Stimulated activated naive CD4-positive, alpha-beta T cell treated with Interleukin-2 at 50 U/mL for 16 hours (primary cell): ENCODE measurements at places on chromosomes 1 and 21.

DNA sequence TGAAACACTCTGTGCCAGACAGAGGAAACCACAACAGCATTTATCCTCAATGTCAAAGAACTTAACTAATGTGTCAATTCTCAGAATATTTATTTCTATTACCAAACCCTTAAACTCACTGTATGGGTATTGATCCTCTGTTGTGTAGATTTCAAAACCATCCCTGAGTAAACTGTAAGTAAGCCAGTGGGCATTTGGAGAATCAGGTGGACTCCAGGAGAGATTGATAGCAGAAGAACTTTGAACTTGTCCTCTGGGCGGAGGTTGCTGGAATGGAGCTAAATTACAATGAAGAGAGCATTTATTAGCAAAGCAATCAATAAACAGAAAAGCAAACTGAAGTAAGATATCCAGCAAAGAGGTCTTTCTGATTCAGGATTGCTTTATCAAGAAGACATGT is 216.1 kb downstream of the USH2A start:
- no peak for DNase-seq

- DNase-seq: peak; percentile 19
Observed at GRCh38 chr1:228646717-228647522, 88.4 kb upstream of the RHOU start.

DNA sequence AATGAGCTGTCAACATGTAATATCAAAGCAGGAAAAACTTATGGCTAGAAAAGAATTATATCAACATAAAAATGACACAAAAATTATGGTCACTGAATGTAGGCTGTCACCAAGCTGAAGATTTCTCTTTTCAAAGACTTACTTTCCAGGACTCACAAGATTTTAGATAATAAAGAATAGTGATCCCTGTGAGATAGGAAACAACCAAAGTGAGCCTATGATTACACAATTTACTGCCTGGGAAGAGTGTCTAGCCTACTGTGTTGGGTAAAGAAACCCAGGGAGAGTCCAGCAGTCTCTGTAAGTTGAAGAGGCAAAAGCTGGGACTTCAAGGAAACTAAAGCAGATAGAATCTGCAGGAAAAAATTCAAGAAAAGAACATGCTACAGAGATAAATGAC is 20.2 kb upstream of the RGS1 start:
- no peak for DNase-seq

DNA sequence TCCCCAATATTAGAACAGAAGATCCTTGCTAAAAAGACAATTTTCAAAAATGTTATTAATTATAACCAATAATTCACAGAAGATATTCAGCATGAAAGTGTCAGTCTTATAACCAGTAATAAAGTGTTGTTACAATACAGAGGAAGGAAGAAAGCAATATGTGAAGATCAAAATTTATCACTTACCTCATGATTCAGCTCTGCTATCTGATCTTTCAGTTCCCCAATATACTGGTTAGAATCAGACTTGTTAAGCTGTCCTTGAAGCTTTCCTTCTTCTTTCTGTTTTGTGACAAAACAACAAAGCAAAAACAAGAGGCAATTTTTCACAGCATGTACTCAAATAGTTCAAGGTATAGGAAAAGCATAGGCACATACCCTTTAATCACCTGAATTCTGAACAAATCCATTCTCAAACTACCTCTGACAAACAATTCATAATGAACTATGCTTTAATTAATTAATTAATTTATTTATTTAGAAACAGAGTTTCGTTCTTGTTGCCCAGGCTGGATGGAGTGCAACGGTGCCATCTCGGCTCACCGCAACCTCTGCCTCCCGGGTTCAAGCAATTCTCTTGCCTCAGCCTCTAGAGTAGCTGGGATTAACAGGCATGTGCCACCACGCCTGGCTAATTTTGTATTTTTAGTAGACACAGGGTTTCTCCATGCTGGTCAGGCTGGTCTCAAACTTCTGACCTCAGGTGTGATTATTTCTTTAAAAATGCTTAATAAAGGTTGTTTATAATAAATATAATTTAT is 76.9 kb upstream of the GFI1 start:
- DNase-seq: no peak

GRCh38 chr1:43492826-43493225 is 37.9 kb upstream of the PTPRF start:
- no peak for DNase-seq

DNA sequence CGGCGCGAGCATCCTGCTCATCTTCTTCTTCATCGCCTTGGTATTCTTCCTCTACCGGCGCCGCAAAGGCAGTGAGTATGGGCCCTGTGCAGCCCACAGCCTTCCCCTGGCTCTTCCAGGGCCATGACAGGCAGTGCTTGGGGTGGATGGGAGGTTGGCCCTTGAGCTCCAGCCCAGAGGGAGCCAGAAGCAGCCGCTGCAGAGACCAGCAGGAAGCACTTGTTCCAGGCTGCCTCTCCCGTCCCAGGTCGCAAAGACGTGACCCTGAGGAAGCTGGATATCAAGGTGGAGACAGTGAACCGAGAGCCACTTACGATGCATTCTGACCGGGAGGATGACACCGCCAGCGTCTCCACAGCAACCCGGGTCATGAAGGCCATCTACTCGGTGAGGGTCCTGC is 87.3 kb upstream of the CD1D start:
- no peak for DNase-seq

DNA sequence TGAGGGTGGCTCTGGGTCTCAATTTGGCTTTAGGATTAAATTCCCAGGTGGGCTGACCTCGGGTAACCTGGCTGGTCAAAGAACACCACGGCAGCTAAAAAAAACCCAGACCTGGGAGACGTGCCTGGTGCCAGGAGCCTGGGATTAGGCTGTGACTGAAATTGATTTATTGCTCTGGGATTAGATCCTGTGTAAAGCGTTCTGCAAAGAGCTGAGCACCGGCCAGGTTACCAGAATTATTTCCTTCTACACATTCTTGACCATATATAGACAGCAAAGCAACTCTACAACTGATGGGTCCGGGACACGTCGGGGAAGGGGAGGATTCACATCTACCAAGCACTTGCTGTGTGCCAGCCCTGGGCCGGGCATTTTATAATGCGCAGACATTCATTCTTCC is 45.2 kb downstream of the TMCO4 start:
- DNase-seq: no peak

DNA sequence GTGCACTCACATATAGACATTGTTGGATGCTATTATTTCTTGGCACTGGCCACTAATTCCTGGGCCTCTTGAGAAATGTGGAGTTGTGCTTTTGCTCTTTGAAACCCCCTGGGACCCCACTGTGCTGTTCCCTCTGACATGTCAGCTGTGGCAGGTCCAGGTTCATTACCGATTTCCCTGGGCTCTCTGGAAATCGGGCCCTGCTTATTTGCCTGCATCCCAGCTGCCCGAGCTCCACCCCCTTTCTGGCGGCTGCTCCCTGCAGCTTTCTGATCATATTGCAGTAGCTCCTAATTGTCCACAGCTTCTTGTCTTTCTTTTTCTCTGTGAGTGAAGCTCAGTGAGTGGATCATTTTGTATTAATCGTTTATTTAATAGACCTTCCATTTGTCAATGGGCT is 183.7 kb upstream of the FAM78B start:
- no peak for DNase-seq

- DNase-seq: no peak
Observed at GRCh38 chr21:15966231-15966630, 236.4 kb downstream of the USP25 start.

- DNase-seq: no peak
Observed at GRCh38 chr1:150807249-150808023, 624 bp downstream of the CTSK start.

DNA sequence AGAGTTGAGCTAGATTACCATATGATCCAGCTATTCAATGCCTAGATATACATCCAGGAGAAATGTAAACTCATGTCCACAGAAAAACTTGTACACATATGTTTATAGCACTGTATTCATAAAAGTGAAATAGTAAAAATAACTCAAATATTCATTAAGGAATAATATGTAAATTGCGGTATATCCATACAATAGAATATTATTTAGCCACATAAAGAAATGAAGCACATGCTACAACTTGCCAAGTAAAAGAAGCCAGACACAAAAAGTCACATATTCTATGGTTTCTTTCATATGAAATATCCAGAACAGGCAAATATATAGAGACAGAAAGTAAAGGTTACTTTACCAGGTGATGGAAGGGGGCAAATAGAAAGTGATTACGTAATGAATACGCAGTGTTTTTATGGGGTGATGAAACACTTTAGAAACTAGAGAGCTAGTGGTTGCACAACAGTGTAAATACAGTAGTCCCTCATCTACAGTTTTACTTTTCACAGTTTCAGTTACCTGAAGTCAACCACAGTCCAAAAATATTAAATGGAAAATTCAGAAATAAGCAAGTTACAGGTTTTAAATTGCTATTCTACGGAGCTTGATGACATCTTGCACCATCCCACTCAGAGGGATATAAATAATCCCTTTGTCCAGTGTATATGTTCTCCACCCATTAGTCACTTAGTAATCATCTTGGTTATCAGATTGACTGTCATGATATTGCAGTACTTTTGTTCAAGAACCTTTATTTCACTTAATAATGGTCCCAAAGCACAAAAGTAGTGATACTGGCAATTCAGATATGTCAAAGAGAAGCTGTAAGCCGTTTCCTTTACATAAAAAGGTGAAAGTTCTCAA is 62.3 kb downstream of the ZNF644 start:
- no peak for DNase-seq

- DNase-seq: no peak
Observed at GRCh38 chr1:225846331-225847310, 35.6 kb downstream of the TMEM63A start.

GRCh38 chr21:21163904-21164303 is 165.7 kb downstream of the NCAM2 start:
- DNase-seq: peak; percentile 4

DNA sequence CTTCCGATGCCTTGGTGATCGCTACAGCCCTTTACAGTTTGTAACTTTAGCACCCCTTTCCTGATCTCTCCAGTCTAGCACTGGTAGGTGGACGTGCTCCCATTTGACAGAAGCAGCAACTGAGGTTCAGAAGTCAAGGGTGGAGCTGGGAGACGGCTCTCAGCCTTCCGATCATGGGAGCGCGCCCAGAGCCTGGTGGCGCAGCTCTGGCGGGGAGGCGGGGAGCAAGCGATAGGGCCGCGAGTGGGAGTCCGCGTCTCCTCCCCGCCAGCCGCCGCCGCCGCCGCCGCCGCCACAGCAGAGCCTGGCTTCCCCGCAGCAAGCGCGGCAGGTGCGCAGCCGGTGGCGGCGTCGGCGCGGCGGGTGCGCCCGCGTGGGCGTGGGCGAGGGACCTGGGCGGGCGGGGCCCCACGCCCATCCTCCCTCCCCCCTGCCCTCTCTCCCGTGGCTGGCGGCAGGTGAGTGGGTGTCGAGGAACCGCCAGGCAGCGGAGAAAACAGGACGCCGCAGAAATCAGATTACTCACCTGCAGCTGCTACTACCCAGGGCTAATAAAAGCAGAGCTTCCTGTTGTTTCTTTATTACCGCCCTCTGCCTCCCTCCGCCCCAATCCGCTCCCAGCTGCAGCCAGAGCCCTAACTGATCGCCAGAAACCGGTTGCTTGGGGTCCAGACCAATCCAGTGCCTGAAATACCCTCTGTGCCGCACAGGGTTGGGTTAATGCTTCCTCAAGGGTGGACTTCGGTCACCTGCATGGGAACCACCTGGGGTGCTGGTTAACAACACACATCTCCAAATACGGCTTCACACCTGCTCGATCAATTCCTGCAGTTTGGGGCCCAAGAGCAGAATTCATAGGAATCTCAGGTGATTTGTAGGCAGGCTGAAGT is 60.2 kb upstream of the ID3 start:
- peak; percentile 83 for DNase-seq

DNA sequence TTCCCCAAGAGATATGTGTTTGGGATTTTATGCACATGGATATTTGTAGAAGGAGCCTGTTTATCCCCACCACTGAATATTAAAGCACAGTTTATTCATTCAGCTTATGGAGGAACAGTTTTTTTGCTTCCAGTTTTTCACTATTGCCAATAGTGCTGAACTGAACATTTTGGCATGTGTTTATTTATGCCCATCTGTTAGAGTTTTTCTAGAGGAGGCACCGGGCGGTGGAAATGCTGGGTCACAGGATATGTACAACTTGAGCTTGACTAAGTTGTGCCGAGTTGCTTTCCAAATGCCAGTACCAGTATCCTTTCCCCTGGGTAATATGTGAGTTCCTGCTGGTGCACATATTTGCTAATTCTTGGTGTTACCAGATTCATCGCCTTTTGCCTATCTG is 111.3 kb downstream of the GREM2 start:
- DNase-seq: no peak

GRCh38 chr21:44815852-44816628 is 1.8 kb downstream of the SUMO3 start:
- no peak for DNase-seq

- no peak for DNase-seq
Observed at GRCh38 chr1:217524787-217525520, 105.9 kb downstream of the GPATCH2 start.

GRCh38 chr1:87940421-87940820 is 611.7 kb downstream of the LMO4 start:
- DNase-seq: no peak

- no peak for DNase-seq
Observed at GRCh38 chr1:203796236-203796605, 798 bp downstream of the ZBED6 start.

DNA sequence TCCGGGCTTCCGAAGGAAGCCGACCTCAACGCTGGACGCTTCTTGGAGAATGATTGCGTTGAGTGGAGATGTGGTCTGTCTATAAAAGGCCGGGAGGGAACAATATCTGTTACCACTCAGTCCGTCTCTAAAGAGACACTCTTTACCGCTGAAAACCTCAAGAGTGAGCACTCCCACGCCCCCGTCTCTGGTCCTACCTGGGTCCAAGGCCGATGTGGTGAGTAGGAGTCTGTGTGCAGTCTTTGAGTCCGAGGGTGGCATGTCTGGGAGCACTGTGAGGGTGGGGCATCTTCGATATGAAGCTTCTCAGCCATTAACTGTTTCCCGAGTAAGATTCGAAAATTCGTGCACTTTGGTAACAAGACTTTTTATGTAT is 576 bp downstream of the ZFP69 start:
- peak; percentile 10 for DNase-seq

- no peak for DNase-seq
Observed at GRCh38 chr1:59132295-59132694, 164.6 kb upstream of the FGGY start.

DNA sequence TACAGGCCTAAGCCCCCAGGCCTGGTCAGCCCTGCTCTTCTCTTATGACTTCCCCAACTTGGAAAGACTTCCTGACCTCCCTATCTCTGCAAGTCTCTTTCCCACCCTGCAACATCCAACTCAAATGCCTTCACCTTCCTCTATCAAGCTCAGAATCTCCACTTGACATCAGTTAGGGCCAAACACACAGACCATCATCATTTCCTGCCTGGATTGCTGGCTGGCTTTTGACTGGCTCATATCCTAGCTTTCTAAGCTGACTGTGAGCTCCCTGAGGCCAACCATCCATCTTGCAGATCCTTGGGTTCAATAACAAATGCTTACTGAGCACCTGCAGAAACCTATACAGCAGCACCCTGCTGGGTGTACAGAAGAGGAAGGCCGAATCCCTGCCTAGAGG is 137.3 kb upstream of the EDN2 start:
- no peak for DNase-seq
